Chondrocyte (in vitro differentiated cells): ENCODE measurements at places on chromosomes 4 and X.

DNA sequence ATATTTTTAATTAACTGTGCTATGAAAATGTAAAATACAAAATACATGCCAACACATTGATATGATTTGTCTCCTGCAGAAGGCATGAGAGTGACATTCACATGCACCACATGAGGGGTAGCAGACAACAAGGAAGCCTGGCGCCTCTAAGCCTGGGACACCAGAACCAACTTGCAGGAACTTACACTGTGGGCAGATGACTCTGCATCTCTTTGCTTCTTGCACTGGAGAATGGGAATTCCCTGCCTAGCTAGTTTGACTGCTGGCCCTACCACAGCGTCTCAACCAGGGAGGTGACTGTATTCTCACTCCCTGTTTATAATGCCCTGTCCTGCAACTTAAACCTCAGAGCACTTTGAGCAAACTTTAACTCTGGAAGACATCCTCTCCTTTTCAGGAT, 40.5 kb downstream of the PAGE2 start:
- H3K4me3 ChIP-seq: no peak overlapping the region
- no peaks in the 10 kb centered on the region for H3K36me3 ChIP-seq
- no peak overlapping the region for H3K27ac ChIP-seq
- H3K4me1 ChIP-seq: no peaks in the 10 kb centered on the region
- no peak for DNase-seq
- peaks cover 2% of the 10 kb centered on the region for H3K27me3 ChIP-seq

- H3K4me3 ChIP-seq: no peak overlapping the region
- no peaks in the 10 kb centered on the region for H3K27me3 ChIP-seq
- DNase-seq: no peak
- no peaks in the 10 kb centered on the region for H3K4me1 ChIP-seq
Measured at GRCh38 chr4:3284734-3285557, 7.9 kb upstream of the RGS12 start.

GRCh38 chr4:177441803-177442622, at the start of gene AGA:
TSS of gene AGA (minus strand) at chr4:177442437. CDS start at chr4:177442375, 62 bp downstream.
- H3K36me3 ChIP-seq: no peaks in the 10 kb centered on the region
- no peaks in the 10 kb centered on the region for H3K27me3 ChIP-seq
- peak; percentile 98 for DNase-seq
- H3K4me1 ChIP-seq: peaks cover 20% of the 10 kb centered on the region

GRCh38 chr4:793093-793861, 32.7 kb downstream of the CPLX1 start:
- H3K4me1 ChIP-seq: no peaks in the 10 kb centered on the region
- no peaks in the 10 kb centered on the region for H3K36me3 ChIP-seq
- H3K27me3 ChIP-seq: peaks cover 26% of the 10 kb centered on the region
- no peak overlapping the region for H3K27ac ChIP-seq
- peak; percentile 87 for DNase-seq
- H3K4me3 ChIP-seq: no peak overlapping the region

DNA sequence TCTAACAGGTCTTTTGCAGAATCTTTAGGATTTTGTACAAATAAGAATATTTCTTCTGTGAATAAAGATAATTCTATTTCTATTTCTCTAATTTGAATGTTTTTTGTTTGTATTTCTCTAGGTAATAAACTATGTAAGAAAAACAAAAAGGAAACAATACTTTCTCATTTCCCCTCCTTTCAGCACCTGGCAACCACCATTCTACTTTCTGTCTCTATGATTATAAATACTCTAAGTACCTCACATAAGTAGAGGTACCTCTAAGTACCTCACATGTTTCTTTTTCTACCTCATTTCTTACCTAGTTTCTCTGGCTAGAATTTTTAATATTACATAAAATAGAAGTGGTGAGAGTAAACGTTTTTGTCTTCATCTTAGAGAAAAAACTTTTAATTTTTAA, 550.0 kb downstream of the EPHA5 start:
- no peak for DNase-seq
- H3K4me1 ChIP-seq: no peaks in the 10 kb centered on the region
- H3K4me3 ChIP-seq: no peak overlapping the region
- no peaks in the 10 kb centered on the region for H3K36me3 ChIP-seq
- H3K27me3 ChIP-seq: peaks cover 16% of the 10 kb centered on the region

- peaks cover 26% of the 10 kb centered on the region for H3K27me3 ChIP-seq
- peaks cover 3% of the 10 kb centered on the region for H3K4me1 ChIP-seq
- H3K4me3 ChIP-seq: no peak overlapping the region
Measured at GRCh38 chr4:174461466-174462106, 60.7 kb downstream of the HPGD start.

- no peak overlapping the region for H3K4me3 ChIP-seq
- H3K4me1 ChIP-seq: peaks cover 2% of the 10 kb centered on the region
- no peak overlapping the region for H3K27ac ChIP-seq
- H3K36me3 ChIP-seq: peaks cover 3% of the 10 kb centered on the region
- H3K27me3 ChIP-seq: peaks cover 4% of the 10 kb centered on the region
Measured at GRCh38 chr4:40305328-40306170, 29.6 kb upstream of the CHRNA9 start.

- peak overlapping the region; percentile 88 for H3K27ac ChIP-seq
- no peaks in the 10 kb centered on the region for H3K36me3 ChIP-seq
- DNase-seq: no peak
- H3K27me3 ChIP-seq: no peaks in the 10 kb centered on the region
- peaks cover 83% of the 10 kb centered on the region for H3K4me1 ChIP-seq
Measured at GRCh38 chr4:128521156-128521555, 233.5 kb upstream of the PGRMC2 start.

DNA sequence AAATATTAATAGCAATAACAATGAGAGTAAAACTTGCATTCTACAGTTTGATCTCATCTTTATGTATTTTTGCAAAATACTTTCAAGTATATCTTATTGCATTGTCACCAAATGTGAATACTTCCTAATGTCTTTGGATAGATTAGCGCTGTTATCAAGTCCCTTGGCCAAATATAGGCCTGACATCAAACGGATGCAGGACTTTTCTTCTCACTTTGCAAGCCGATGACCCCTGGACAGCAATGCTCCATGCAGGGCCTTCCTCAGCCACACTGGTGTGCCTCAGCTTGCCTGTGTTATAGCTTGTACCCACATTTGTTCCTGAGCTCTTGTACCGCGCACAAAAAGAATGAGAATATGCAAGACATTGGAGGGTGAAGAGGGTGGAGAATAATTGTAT, 18.0 kb upstream of the NMU start:
- no peak for DNase-seq
- H3K36me3 ChIP-seq: no peaks in the 10 kb centered on the region
- no peak overlapping the region for H3K27ac ChIP-seq
- no peak overlapping the region for H3K4me3 ChIP-seq
- H3K27me3 ChIP-seq: peaks cover 3% of the 10 kb centered on the region
- H3K4me1 ChIP-seq: no peaks in the 10 kb centered on the region

DNA sequence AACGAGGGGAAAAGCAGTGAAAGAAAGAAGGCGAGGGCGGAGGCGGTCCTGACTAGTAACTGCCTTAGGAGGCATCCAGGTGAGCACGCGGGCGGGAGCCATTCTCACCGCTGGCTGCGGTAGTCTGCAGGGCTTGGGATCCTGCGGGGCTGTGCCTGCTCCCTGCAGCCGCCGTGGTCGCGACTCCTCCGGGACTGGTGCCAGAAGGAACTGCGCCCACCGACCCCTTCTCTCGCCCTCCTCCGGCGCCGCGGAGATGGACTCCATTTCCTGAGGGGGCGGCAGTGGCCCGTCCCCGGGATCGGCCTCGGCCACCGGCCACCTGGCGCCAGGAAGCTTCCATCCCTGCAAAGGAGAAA, 543 bp downstream of the NFXL1 start:
- H3K36me3 ChIP-seq: peaks cover 10% of the 10 kb centered on the region
- peak; percentile 92 for DNase-seq
- H3K4me3 ChIP-seq: peak overlapping the region; percentile 96
- peaks cover 2% of the 10 kb centered on the region for H3K27me3 ChIP-seq
- peaks cover 24% of the 10 kb centered on the region for H3K4me1 ChIP-seq

DNA sequence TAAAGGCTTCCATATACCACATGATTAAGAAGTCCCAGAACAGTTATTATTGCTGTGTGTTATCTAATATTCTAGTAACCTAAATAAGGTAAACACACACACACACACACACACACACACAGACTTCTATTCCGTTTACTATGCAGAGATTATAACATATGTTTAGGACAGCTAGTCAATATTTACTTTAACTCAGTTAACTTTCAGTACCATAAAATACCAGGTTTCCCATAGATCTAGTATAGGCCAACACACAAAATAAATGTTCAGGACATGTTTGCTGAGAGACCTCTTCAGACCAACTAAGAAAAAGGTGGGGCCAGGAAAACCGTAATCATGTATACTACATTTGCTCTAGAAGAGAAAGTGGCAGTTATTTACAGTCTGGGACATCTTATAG, 365.5 kb downstream of the KLHL13 start:
- no peak overlapping the region for H3K4me3 ChIP-seq
- H3K36me3 ChIP-seq: no peaks in the 10 kb centered on the region
- no peak overlapping the region for H3K27ac ChIP-seq

DNA sequence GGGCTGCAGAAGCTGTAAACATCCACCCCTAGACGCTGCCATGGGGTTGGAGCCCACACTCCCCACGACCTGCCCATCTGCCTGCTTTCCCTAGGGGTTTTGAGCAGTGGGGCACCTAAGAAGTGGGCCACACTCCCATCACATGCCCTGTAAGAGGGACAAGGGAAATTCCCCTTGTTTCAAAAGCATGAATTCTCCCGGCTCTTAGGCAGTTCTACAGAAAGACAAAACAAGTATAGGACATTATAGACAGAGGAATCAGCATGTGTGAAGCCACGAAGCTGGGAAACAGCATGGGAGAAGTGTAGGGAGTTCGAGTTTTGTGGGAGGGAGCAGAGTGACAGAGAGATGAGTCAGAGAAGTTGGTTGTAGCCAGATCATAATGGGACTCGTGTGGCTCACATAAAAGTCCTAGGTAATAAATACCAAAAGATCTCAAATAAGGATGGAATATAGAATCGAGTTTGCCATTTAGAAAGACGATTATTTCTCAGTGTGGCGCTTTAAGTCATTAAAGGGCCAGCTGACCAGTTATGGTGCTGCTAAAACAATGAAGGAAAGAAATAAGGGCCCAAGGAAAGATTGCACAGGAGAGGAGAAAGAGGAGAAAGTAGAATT, 23.9 kb downstream of the APOO start:
- H3K36me3 ChIP-seq: no peaks in the 10 kb centered on the region
- H3K27me3 ChIP-seq: no peaks in the 10 kb centered on the region
- no peak for DNase-seq
- peak overlapping the region; percentile 21 for H3K4me3 ChIP-seq

GRCh38 chr4:183659029-183659871, at the start of the genes RWDD4 and TRAPPC11:
TSS of gene RWDD4 (minus strand) at chr4:183659185. CDS start at chr4:183658952, 233 bp downstream.
TSS of gene TRAPPC11 (plus strand) at chr4:183659293. CDS start at chr4:183663868, 4,575 bp downstream.
- peak; percentile 99 for DNase-seq
- H3K4me3 ChIP-seq: peak within 1 kb of the TSS; percentile 91
- H3K27me3 ChIP-seq: no peaks in the 10 kb centered on the region
- peaks cover 34% of the 10 kb centered on the region for H3K4me1 ChIP-seq
- no peaks in the 10 kb centered on the region for H3K36me3 ChIP-seq

DNA sequence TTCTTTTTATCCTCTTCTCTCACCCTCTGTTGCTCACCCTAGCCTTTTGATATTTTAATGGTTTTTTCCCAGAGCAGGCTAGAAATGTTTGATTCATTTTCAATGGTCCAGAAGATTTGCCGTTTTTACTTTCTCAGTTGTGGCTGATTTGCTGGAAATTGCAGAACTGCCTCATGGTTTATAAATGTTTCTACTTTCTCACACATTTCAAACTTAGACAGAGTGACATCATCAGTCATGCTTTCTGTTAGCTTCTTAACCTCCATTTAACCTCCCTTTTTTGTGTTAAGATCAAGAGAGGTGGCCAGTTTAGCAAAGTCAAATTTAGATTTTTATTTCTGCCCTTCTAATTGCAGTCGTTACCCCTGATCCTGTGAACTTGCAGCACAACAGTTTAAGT, 8.7 kb downstream of the RXFP1 start:
- H3K4me3 ChIP-seq: no peak overlapping the region
- peaks cover 15% of the 10 kb centered on the region for H3K27me3 ChIP-seq
- H3K4me1 ChIP-seq: no peaks in the 10 kb centered on the region
- DNase-seq: no peak
- H3K27ac ChIP-seq: no peak overlapping the region

- peaks cover 4% of the 10 kb centered on the region for H3K36me3 ChIP-seq
- H3K4me3 ChIP-seq: no peak overlapping the region
Measured at GRCh38 chr4:184897895-184898294, 72.1 kb upstream of the ACSL1 start.

- no peaks in the 10 kb centered on the region for H3K27me3 ChIP-seq
- DNase-seq: no peak
- no peak overlapping the region for H3K4me3 ChIP-seq
Measured at GRCh38 chrX:67574696-67575095, 30.9 kb downstream of the AR start.

DNA sequence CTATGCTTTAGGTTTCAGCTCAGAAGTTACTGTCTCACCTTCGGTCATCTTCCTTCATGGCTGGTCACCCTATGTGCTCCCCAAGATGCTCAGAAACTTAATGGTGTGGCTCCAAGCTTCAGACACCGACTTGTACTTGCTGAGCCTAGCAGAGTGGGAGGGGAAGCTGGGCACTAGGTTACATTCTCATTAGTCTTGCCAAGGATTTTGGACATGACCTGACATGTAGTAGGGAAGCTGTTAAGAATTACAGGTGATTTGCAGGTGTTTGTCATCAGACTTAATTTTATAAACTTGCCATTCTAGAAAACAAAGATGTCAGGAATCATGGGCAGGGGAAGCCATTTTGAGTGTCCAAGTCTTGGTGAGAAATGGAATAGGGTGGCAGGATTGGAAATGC, 72.4 kb downstream of the CCNG2 start:
- H3K27ac ChIP-seq: no peak overlapping the region
- no peaks in the 10 kb centered on the region for H3K36me3 ChIP-seq

GRCh38 chr4:15513545-15513944, 43.9 kb downstream of the CC2D2A start:
- no peak overlapping the region for H3K4me3 ChIP-seq
- H3K4me1 ChIP-seq: peaks cover 2% of the 10 kb centered on the region
- H3K36me3 ChIP-seq: peaks cover 41% of the 10 kb centered on the region
- DNase-seq: no peak
- H3K27ac ChIP-seq: no peak overlapping the region

DNA sequence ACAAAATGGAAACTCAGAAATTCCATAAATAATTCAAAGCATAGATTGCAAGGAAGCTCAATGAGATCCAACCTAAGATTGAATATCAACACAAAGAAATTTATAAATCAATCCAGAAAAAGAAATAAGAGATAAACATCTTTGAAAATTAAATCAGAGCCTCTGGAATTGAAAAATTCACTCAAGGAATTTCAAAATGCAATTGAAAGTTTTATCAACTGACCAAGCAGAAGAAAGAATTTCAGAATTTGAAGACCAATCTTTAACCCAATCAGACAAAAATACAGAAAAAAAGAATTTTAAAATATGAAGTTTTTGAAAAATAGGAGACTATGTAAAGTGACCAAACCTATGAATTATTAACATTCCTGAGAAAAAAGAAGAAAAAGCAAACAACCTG, 134.1 kb downstream of the GASK1B start:
- no peak for DNase-seq
- no peak overlapping the region for H3K4me3 ChIP-seq
- H3K36me3 ChIP-seq: peaks cover 5% of the 10 kb centered on the region
- H3K27me3 ChIP-seq: no peaks in the 10 kb centered on the region
- H3K27ac ChIP-seq: no peak overlapping the region
